ENCODE measurements at places on chromosomes 11 and 22.

GRCh38 chr22:23093051-23093788, 22.9 kb downstream of the GNAZ start:
- DNase-seq: no peak

GRCh38 chr11:120096369-120097191, 41.3 kb downstream of the TRIM29 start:
- no peak for DNase-seq

DNA sequence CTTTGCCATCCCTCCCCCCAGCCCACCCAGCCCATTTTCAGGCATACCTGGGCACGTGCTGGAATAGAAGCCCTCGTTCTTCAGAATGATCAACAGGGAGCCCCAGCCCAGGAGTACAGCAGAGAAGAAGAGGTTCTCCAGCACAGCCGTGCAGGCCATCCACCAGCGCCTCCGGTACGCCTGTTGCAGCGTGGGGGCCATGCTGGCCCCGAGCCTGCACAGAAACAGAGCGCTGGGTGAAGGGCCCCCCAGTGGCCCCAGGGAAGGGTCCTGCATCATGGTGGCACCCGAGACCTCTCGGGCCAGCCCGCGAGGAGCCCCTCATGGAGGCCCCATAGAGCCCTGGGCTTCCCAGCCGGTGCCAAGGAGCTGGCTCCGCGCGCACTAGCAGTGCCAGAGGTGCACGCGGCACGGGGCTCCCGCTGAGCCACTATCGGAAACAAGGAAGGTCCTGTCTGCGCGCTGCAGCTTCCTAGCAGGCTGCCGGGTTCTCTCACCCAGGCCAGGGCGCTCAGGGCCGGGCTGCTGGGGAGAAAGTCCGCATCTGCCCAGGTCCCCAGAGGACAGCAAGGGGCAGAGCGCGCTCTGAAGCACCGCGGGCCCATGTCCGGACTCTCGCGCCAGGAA, 1.5 kb downstream of the SLC43A1 start:
- no peak for DNase-seq

- DNase-seq: no peak
These were observed 387.1 kb downstream of the SOX6 start for GRCh38 chr11:15969281-15969680.

All from memory B cell (primary cell).